ENCODE measurements at places on chromosomes 2 and 18. TPM values are rescaled to one million over a fixed set of nuclear protein-coding genes. Genes with fewer than 3 reads are reported as not detected.

SKOR2 gene
- not detected for total RNA-seq

G6PC2 gene
- total RNA-seq = not detected

SLC16A14 gene
- 3.0 TPM for total RNA-seq

ATG16L1 gene
- total RNA-seq = 43.2 TPM

MATN3 gene
- 2.8 TPM for total RNA-seq

SPATA3 gene
- total RNA-seq = not detected

GCG gene
- total RNA-seq = not detected

KCNIP3 gene
- 0.24 TPM for total RNA-seq

ACADL gene
- total RNA-seq = 0.15 TPM

CRYGC gene
- total RNA-seq = not detected

Data from A673 (cell line).